Cortex of kidney (tissue), 1 donor: ENCODE measurements at places on chromosomes 16 and 17.

DNA sequence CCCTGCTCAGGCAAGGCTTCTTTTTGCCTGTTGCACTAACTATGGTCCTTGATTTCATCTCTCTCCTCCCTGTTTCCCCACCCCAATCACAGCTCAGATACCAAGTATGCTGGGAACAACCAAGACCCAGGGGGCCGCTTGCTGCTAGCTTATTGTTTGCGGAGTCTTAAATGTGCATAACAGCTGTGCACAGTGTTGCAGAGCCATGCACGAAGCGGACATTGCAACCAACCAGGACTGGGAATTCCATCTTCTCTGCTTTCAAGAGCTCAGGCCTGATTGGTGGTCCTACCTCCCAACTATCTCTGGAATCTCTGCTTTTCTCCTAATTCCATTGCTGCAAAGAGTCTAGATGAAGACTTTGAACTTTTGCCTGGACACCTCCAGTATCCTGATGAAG, 281.3 kb upstream of the TNRC6C start:
- DNase-seq: no peak

GRCh38 chr16:86007524-86007923, 108.6 kb downstream of the IRF8 start:
- no peak for DNase-seq

GRCh38 chr17:77383613-77384608, 243.1 kb downstream of the SEC14L1 start:
- DNase-seq: no peak

DNA sequence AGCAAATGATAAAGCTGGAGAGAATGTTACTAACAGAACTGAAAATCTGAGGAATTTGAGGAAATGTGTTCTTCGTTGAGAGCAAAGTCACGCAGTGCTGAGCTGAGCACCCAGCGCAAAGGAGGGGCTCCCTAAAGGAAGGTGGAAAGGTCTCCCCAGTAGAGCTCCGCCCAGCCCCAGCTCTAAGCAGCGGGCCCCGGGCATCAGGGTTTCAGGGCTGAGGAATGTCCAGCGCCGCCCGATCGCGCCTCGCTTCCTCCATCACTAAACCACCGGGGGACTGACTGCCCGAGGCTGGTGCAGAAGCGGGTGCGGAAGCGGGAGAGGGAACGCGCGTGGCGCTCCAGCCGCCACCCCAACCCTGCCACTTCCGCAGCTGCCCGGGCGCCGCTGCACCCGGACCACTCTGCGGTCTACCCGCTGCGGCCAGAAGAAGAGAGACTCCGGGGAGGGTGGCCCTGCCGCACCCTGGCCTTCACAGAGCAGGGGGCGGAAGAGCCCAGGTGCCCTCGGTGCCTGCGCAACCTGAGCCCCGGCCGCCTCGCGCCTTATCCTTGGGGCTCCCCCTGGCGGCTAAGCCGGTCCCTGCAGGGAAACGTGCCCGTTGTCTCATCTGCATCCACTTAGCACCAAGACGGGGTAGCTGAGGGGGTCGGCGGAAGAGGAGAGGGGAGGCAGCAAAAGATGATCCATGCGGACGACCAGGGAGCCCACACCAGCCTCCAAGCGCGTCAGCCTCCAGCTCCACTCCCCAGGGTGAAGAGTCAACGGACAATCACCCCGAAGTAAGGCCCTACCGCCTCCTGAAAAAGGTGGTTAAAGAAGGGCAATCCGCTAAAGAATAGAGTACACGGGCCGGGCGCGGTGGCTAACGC, 12.4 kb upstream of the GUCY2D start:
- no peak for DNase-seq

- no peak for DNase-seq
Observed at GRCh38 chr16:10933865-10934264, 8.4 kb downstream of the DEXI start.

GRCh38 chr17:62064791-62065563, at the start of gene MED13:
Gene MED13 (minus strand): TSS chr17:62065278. CDS start chr17:62065205, 73 bp downstream.
- no peak for DNase-seq

- no peak for DNase-seq
Observed at GRCh38 chr16:10988164-10988803, 43.9 kb downstream of the CLEC16A start.

DNA sequence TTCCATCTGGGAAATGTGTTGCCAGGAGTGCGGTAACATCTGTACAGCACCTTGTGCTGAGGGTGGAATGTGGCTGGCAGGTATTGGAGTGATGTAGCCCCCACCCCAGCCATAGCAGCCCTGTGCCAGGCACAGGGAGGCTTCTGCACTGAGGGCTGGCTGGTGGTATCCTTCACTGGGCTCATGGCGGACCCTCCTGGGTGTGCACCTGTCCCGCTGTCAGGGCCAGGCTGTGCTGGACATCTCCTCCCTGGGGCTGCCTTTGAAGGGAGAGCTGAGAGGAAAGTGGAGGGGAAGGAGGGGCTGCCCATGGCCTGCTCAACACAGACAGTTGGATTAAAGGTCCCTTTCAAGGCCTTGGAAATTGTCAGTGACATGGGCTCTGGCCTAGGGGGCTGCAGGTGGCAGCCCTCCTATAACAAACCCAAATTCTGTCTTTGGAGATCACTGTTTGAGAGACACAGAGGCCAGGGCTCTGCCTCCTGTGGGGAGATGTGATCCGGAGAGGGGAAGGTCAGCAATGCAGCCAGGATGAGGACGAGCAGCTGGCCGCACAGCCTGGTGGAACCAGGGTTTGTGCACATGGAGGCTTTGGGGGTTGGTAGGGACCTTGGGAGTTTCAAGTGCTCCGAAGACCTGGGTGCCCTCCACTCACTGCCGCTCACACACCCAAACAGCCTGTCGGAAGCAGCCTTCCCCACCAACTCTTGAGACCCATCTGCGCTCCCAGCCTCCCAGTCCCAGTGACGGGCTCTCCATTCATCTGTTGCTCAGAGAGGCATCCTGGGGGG, 22.8 kb downstream of the NKD1 start:
- no peak for DNase-seq

GRCh38 chr16:28835864-28836760, 10.0 kb downstream of the TUFM start:
- DNase-seq: no peak

DNA sequence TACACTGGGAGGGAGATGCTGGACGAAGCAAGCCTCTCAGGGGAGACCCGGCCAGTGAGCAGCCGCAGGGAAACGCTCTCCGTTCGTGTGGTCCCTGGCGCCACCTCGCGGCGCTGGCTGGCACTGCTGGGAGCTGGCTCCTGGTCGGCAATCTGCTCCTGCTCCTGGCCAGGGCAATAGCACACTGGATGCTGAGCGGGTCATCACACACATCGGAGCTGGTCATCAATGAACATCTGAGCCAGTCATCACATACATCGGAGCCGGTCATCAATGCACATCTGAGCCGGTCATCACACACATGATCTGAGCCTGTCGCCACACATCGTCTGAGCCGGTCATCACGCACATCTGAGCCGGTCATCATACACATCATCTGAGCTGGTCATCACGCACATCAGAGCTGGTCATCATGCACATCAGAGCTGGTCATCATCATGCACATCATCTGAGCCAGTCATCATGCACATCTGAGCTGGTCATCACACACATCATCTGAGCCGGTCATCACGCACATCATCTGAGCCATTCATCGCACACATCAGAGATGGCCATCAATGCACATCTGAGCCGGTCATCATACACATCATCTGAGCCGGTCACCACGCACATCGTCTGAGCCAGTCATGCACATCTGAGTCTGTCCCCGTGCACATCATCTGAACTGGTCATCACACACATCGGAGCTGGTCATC, 217.3 kb downstream of the RBFOX3 start:
- no peak for DNase-seq

DNA sequence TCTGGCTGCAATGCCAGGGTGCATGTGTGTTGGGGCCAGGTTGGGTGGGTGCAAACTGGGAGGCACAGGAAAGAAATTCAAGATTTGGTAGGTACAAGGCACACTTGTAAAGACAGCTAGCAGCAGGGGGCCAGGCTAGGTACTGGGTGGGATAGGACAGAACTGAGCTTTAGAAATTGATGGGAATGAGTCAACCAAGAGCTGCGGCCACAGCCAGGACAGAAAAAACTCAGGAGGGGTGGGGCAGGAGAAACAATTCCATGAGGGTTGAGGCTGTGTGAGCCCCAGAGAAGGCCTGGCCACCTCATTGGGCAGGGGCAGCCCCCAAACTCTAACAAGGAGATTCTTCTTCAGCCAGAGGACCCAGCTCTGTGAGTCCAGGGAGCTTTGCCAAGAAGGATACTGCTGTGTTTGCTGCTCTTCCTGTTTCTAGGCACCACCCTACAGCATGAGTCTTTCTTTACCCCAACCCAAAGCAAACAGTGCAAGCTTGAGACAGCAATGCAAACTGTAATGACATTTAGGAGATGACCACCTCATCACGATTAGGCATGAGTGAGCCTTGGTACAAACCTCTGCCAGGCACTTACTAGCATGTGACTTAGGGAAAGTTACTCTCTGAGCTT, 21.3 kb upstream of the CCDC182 start:
- DNase-seq: no peak

DNA sequence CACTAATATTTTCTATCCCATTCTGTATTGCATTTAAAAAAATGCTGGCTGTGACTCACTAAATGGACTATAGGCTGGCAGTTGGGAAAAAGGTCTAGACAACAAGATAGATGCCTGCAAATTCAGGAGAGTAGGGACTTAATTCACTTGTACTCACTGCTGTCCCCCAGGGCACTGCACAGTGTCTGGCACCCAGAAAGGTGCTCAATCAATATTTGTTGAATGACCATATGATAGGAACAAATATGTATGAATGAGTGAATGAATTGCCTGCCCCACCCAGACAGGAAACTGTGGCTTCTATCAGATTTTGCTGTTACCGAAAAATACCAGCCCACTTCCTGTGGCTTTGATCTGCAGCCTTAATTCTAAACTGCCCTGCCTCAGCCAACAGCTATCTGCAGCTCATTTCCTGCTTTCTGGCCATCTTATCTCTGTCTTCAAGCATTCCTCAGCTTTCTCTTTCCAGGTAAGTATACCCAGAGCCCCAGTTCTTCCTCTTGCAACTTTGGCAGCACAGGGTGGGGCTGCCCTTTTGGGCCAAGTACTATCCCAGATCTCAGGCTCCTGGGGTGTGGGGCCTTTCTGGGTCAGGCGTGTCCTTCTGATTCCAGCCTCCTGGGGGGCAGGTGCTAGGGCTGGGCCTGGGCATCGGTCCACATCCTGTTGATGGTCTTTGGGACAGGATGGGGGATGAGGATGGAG, 15.3 kb upstream of the TNS4 start:
- DNase-seq: no peak

GRCh38 chr16:57800200-57801097, 1.8 kb downstream of the KIFC3 start:
- DNase-seq: no peak

GRCh38 chr16:24626256-24626655, 86.9 kb downstream of the RBBP6 start:
- no peak for DNase-seq

DNA sequence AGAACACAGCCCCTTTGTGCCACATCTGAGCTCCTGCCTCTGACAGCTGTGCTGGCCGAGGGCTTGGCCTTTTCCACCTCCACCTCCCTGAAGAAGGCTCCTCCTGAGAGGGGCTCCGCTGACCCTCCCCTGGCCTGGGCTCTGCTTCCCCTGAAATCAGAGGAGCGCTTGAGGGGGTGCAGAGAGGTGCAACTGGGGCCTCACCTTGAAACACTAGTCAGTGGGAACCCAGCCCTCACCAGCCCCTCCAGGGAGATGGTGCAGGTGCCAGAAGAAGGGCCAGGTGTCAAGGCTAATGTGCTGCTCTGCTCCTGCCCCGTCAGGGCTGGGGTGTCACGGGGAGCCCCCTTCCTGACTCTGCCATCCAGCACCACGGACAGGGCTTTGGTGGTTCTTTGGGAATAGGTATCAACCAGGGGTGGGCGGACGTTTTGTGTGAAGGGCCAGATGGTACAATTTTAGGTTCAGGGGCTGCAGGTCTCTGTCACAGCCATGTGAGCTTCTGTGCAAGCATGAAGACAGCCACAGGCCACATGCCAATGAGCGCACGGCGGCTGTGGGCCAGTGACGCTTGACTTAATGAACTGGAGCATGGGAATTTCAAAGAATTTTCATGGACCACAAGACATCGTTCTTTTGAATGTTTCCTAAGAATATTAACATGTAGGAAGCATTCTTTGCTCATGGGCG, 2.1 kb upstream of the ZG16B start:
- no peak for DNase-seq

- DNase-seq: no peak
Observed at GRCh38 chr16:77853161-77853560, 64.8 kb downstream of the VAT1L start.

GRCh38 chr17:45270828-45271418, 9.0 kb upstream of the SPATA32 start:
- DNase-seq: no peak

GRCh38 chr16:1691956-1692355, 13.9 kb downstream of the JPT2 start:
- no peak for DNase-seq

DNA sequence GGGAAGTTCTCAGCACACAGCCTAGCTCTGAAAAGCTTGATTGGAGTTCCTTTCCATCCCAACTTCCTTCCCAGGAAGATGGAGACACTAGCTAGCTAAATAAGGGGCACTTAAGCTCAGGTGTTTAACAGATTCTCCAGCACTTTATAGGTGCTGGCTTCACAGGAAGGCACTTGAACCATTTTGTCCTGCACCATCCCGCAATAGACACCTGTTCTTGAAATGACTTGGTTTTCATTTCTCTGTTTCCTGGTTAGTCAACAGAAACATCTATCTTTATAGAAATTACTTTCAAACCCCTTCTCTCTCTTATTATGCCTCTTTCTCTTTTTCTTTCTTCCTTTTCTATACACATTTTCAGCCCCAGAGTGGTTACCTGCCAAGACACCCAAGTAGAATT, 409.9 kb upstream of the ZFHX3 start:
- no peak for DNase-seq

DNA sequence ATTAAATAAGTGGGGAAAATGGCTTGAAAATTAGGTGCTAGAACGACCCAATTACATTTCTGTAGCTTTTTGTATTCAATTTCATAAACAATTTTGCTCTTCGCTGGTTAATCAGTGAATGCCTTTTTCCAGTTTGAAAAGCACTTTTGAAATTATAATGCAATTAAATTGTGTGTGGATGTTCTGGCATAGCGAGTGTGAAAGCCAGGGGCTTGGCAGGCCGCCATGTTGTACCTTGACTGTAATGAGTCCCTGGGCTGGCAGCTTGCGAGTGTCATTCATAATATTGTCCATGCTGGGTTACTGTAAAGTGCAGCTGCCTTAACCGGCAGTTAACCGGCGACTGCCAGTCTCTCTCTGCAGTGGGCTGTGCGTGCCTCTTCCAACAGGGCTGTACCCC, 177.8 kb downstream of the CCDC182 start:
- DNase-seq: no peak
